Spinal cord (tissue), 10 donors: ENCODE measurements at places on chromosomes 16 and 17. TPM values are rescaled to one million over a fixed set of nuclear protein-coding genes. Genes with fewer than 3 reads are reported as not detected.

The FAM171A2 gene
- total RNA-seq = 12.1 TPM

- H3K27me3 ChIP-seq = no peaks in the 10 kb centered on the region
- DNase-seq = peak; percentile 62
- H3K36me3 ChIP-seq = no peaks in the 10 kb centered on the region
- no peak overlapping the region for H3K27ac ChIP-seq
Measured at GRCh38 chr17:60102632-60103096, 23.9 kb upstream of the HEATR6 start.

- DNase-seq = no peak
- no peak overlapping the region for H3K27ac ChIP-seq
- H3K4me1 ChIP-seq = no peaks in the 10 kb centered on the region
- H3K36me3 ChIP-seq = no peaks in the 10 kb centered on the region
- no peak overlapping the region for H3K4me3 ChIP-seq
Measured at GRCh38 chr17:18070861-18071340, 16.8 kb upstream of the DRG2 start.

- H3K36me3 ChIP-seq = no peaks in the 10 kb centered on the region
- no peaks in the 10 kb centered on the region for H3K4me1 ChIP-seq
- DNase-seq = no peak
- no peaks in the 10 kb centered on the region for H3K27me3 ChIP-seq
Measured at GRCh38 chr16:78628461-78629045, 529.1 kb downstream of the WWOX start.

- H3K27me3 ChIP-seq = no peaks in the 10 kb centered on the region
- no peak overlapping the region for H3K4me3 ChIP-seq
- DNase-seq = no peak
- H3K4me1 ChIP-seq = peaks cover 8% of the 10 kb centered on the region
- no peak overlapping the region for H3K27ac ChIP-seq
Measured at GRCh38 chr16:12531937-12532336, 271.8 kb downstream of the CPPED1 start.

DNA sequence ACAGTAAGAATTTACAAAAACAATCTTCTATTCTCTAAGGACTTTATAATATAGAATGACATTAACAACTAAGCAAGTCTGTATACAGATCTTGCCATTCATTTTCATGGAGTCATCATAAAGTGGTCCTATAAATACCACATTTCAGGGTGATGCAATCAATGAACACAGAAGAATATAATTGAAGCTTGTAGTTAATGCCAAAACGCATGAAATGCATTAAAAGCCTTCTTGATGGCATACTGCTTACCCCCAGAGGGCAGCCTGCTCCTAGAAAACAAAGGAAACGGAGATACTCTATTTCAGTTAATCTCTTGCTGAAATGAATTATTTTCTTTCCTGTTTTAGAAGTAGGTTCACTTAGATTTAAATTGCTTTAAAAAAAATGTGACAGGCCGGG lies 45.2 kb upstream of the STAC2 start:
- no peak for DNase-seq
- H3K36me3 ChIP-seq = peaks cover 49% of the 10 kb centered on the region
- no peaks in the 10 kb centered on the region for H3K27me3 ChIP-seq
